ENCODE measurements at places on chromosomes 6 and 20. TPM values are rescaled to one million over a fixed set of nuclear protein-coding genes. Genes with fewer than 3 reads are reported as not detected.

GRCh38 chr20:5508044-5508443 is 191.3 kb upstream of the PROKR2 start:
- H3K27ac ChIP-seq = no peak overlapping the region
- H3K4me1 ChIP-seq = peaks cover 14% of the 10 kb centered on the region
- no peak for DNase-seq
- peaks cover 6% of the 10 kb centered on the region for H3K27me3 ChIP-seq
- no peaks in the 10 kb centered on the region for H3K36me3 ChIP-seq
- no peak overlapping the region for H3K4me3 ChIP-seq

GRCh38 chr20:50242863-50243609 is 52.4 kb downstream of the CEBPB start:
- peaks cover 7% of the 10 kb centered on the region for H3K27me3 ChIP-seq
- no peaks in the 10 kb centered on the region for H3K36me3 ChIP-seq
- DNase-seq = no peak

DNA sequence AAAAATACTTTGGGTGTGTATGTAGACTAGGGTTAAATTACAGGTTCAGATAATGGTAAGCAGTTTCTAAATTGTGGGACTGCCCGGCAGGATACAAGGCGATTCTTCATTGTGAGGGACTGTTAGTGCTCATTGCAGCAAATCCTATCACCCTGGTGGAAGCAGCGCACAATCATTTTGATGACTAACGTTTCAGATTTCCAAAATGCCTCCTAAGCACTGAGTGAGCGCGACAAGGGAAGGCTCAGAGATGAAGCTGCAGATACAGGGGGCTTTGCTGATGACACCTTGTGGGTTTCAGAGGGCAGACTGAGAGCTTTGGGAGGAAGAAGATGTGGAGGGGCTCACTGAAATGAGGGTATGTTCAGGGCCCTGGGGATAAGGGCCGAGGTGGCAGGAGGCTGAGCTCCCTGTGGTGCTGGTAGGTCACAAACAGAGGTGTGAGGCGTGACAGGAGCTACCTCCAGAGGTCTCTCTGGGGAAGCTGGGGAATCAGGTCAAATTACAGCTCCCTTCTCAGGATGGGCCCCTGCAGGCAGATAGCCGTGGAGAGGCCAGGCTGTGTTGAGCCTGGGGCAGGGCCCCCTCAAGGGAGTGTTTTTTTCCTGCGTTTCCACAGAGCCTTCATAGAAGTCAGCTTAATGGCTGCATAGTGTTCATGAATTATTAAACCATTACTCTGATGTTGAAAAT is 84.5 kb upstream of the FYN start:
- H3K27ac ChIP-seq = no peak overlapping the region
- no peak for DNase-seq
- no peaks in the 10 kb centered on the region for H3K36me3 ChIP-seq
- H3K4me1 ChIP-seq = peaks cover 7% of the 10 kb centered on the region
- no peak overlapping the region for H3K4me3 ChIP-seq

DNA sequence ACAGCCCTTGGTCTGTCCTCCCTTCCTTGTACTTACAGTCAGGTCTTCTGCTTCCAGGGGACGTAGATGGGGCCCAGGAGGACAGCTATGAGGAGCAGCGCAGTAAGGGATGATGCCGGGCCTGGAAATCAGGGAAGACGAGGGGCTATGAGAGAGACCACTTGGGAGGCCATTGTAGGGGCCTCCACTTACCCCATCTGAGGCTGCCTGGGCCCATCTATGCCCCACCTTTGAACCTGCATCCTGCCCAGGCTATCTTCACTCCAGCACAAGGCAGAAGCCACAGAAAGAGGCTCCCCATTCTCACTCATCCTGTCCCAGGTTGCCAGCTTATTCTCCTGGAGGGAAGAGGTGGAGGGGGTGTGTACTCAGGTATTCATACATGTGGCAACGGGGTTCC is 10.4 kb upstream of the SIRPB1 start:
- H3K4me1 ChIP-seq = peaks cover 46% of the 10 kb centered on the region
- peaks cover 69% of the 10 kb centered on the region for H3K36me3 ChIP-seq
- H3K27me3 ChIP-seq = no peaks in the 10 kb centered on the region
- no peak overlapping the region for H3K4me3 ChIP-seq
- DNase-seq = no peak
- H3K27ac ChIP-seq = no peak overlapping the region

DNA sequence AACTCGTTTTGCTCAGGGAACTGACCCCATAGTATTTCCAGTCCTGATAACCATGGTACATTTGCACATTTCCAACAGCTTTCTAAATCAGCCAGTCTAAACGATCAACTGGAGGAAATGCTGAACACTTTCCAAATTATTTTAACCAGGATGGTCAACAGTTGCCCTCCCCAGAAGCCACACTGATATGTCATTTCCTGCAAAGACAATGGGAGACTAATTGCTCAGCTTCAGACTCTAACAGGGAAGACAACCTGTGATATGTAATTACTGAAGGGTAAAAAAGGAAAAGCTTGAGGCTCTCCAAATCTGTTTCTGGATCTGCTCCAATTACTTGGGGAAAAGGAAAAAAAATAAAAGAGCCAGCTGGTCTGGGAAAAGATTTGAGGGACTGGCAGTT is 88.8 kb downstream of the FYN start:
- no peaks in the 10 kb centered on the region for H3K27me3 ChIP-seq
- DNase-seq = no peak
- H3K4me3 ChIP-seq = no peak overlapping the region
- peaks cover 51% of the 10 kb centered on the region for H3K4me1 ChIP-seq

- no peak for DNase-seq
- no peaks in the 10 kb centered on the region for H3K36me3 ChIP-seq
- no peak overlapping the region for H3K4me3 ChIP-seq
- H3K27me3 ChIP-seq = peaks cover 50% of the 10 kb centered on the region
Measured at GRCh38 chr6:165852676-165853075, 189.6 kb upstream of the PDE10A start.

DNA sequence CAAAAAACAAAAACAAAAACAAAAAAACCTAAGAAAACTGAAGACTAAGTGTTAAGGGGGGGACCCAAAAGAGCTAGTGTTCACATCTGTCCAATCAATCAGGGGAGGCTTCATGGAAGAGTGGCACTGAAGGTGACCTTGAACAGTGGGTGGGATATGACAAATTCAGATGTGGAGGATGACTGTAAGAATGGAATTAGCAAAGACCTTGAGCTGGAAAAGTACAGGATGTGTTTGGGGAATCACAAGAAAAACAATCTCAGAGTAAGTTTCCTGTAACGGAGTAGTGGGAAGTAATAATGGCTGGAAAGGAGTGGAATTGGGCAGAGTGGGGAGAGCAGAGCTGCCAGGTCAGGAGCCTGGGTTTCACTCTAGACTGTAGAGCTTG is 2.9 kb upstream of the IER3 start:
- no peaks in the 10 kb centered on the region for H3K27me3 ChIP-seq
- peak overlapping the region; percentile 3 for H3K27ac ChIP-seq
- H3K4me1 ChIP-seq = peaks cover 42% of the 10 kb centered on the region
- no peak for DNase-seq

GRCh38 chr20:57089699-57090144 is 176.7 kb downstream of the BMP7 start:
- no peak overlapping the region for H3K4me3 ChIP-seq
- H3K36me3 ChIP-seq = peaks cover 6% of the 10 kb centered on the region
- peak; percentile 89 for DNase-seq
- peaks cover 11% of the 10 kb centered on the region for H3K4me1 ChIP-seq
- peaks cover 7% of the 10 kb centered on the region for H3K27me3 ChIP-seq

DNA sequence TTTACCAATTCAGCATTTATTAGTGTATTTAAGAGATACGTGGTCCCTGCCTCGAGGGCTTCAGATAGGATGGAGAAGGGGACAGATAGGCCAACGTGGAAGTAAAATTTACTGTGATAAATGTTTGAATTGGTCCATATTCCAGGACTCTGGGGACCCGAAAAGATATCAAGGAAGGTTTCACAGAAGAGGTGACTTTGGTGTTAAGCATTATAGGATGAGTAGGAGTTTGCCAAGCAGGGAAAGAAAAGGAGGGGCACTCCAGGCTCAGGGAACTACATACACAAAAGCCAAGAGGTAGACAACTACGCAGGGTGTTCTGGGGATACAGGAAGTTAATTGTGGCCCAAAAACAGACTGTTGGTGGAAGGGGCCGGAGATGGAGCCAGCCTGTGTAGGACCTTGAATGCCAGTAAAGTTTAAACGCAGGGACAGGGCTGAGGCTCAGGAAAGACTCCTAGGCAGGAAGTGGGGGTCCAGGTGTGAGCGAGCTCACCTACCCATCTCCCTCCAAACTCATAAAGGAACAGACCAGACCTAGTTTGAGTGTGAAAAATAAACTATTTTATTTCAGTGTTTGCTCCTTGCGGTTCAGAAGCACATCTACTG is 37.0 kb downstream of the TGM2 start:
- H3K27me3 ChIP-seq = no peaks in the 10 kb centered on the region
- H3K4me3 ChIP-seq = no peak overlapping the region
- no peaks in the 10 kb centered on the region for H3K36me3 ChIP-seq

DNA sequence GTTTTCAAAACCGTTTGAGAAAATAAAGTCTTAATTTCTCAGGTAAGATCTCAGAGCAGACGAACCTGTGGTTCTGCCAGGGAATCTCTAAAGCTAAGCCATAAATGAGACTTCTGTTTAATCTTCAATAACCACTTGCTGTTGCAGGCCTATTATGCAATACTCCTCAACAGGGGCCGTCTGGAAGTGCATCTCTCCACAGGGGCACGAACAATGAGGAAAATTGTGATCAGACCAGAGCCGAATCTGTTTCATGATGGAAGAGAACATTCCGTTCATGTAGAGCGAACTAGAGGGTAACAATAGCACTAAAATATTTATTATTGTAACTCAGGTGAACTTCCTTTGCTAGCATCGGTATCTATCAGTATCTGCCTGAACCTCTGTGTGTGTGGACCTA is 223.7 kb downstream of the ARHGAP18 start:
- peaks cover 32% of the 10 kb centered on the region for H3K4me1 ChIP-seq
- H3K27me3 ChIP-seq = no peaks in the 10 kb centered on the region
- peaks cover 2% of the 10 kb centered on the region for H3K36me3 ChIP-seq
- no peak overlapping the region for H3K27ac ChIP-seq
- no peak overlapping the region for H3K4me3 ChIP-seq
- DNase-seq = no peak

- H3K4me1 ChIP-seq = no peaks in the 10 kb centered on the region
- no peak for DNase-seq
- H3K27ac ChIP-seq = no peak overlapping the region
- H3K4me3 ChIP-seq = no peak overlapping the region
- no peaks in the 10 kb centered on the region for H3K27me3 ChIP-seq
Measured at GRCh38 chr6:165753506-165753905, 90.5 kb upstream of the PDE10A start.

DNA sequence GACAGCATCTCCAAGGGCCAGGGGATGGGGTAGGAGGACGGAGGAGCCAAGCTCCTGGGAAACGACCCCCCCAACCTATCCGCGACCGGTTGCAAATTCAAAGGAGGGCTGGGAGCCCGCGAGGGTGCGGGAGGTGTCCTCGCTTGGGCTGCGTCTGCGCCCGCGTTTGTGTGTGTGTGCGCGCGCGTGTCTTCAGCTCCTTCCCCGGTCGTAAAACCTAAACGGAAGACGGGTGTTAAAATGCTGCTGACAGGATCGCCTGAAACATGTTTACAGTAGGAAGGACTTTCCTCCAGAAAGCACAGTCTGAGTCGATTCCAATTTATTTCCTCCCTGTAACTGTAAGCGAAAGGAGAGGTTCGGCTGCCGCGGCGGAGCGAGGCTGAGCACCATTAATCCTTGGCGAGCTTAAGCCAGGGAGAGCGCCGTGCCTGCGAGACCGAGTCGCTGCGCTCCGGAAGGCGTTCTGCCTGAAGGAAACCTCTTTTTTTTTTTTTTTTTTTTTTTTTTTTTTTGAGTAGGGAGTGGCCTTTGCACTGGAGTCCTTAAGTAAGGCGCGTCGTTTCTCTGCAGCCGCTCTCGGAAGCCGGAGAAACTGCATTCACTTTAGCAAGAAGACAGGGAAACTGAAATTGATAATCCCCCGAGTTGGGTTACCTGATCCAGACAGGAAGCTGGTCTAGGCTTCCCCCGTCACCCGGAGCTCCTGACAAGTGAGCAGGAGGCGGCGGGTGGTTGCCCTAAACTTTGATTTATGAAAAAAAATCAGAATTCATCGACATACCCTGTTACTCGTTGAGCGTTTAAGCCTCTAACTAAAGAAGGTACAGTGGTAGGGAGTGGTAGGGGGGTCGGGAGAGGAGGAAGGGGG is 4.8 kb upstream of the SOX4 start:
- H3K4me1 ChIP-seq = peaks cover 11% of the 10 kb centered on the region
- peak; percentile 84 for DNase-seq
- H3K4me3 ChIP-seq = peak overlapping the region; percentile 95
- H3K27ac ChIP-seq = peak overlapping the region; percentile 80
- peaks cover 45% of the 10 kb centered on the region for H3K27me3 ChIP-seq

DNA sequence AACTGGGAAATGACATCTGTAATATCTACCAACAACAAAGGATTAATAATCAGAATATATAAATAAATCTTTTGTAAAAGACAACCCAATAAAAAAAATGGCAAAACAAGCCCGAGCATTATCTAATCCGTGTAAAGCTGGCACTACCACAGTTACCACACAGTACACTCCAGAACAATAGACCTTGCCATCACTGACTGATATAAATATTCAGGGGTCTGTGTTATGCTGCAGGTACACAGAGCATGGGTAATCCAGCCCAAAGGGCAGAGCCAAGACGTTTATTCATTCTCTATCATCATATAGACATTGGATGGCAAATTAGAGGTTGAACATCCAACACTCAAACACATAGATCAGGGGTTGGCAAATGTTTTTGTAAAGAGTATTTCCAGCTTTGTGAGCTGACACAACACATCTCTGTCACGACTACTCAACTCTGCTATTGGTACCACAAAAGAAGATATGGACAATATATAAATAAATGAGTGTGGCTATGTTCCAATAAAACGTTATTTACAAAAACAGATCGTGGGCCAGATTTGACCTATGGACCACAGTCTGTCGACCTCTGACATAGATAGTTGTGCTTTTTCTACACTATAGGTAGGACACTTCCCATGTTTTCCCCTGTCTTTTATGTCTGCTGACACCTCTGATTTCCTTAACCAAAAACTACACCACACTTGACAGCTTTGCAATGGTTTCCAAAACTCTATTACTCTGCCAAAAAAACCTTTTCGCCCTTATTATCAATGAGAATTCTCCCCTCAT is 4.5 kb downstream of the NCOA6 start:
- peaks cover 29% of the 10 kb centered on the region for H3K4me1 ChIP-seq
- no peak for DNase-seq
- no peak overlapping the region for H3K4me3 ChIP-seq
- H3K27me3 ChIP-seq = no peaks in the 10 kb centered on the region
- H3K36me3 ChIP-seq = peaks cover 5% of the 10 kb centered on the region

- H3K27ac ChIP-seq = no peak overlapping the region
- no peaks in the 10 kb centered on the region for H3K4me1 ChIP-seq
- H3K4me3 ChIP-seq = no peak overlapping the region
- DNase-seq = no peak
- no peaks in the 10 kb centered on the region for H3K36me3 ChIP-seq
Measured at GRCh38 chr6:12545619-12546409, 170.8 kb upstream of the PHACTR1 start.

The TNF gene
- total RNA-seq = 303 TPM

The BTN1A1 gene
- not detected for total RNA-seq

The BANF2 gene
- total RNA-seq = not detected

The SIRPB2 gene
- not detected for total RNA-seq

The CTAGE9 gene
- not detected for total RNA-seq

The RNF144B gene
- 0.19 TPM for total RNA-seq

The PYGB gene
- 36.0 TPM for total RNA-seq

Data from activated CD4-positive, alpha-beta T cell treated with anti-CD3 and anti-CD28 coated beads, Interleukin-2, amount 10 ng/mL, durations not matched to agents 24 days and 14 days (primary cell).